ENCODE measurements at places on chromosomes 7 and 10. TPM values are rescaled to one million over a fixed set of nuclear protein-coding genes. Genes with fewer than 3 reads are reported as not detected.

The CPA2 gene
- 1.6 TPM for total RNA-seq

The SLC16A9 gene
- 4.0 TPM for total RNA-seq

The ECHDC3 gene
- total RNA-seq: 45.2 TPM

The ZNF789 gene
- 5.0 TPM for total RNA-seq

The HTR5A gene
- not detected for total RNA-seq

The NUDT13 gene
- not detected for total RNA-seq

- no peak for DNase-seq
These were observed 45.9 kb upstream of the PTF1A start for GRCh38 chr10:23146258-23146657.

GRCh38 chr7:107701191-107701590 lies 40.6 kb downstream of the SLC26A4 start:
- DNase-seq: no peak

GRCh38 chr10:126350216-126350992 lies 37.9 kb downstream of the ADAM12 start:
- DNase-seq: peak; percentile 93

GRCh38 chr7:83143107-83143506 lies 19.6 kb downstream of the PCLO start:
- no peak for DNase-seq

GRCh38 chr7:135879233-135879632 lies 97.9 kb downstream of the MTPN start:
- no peak for DNase-seq

GRCh38 chr7:19713676-19714075 lies 4.8 kb upstream of the POLR1F start:
- no peak for DNase-seq

DNA sequence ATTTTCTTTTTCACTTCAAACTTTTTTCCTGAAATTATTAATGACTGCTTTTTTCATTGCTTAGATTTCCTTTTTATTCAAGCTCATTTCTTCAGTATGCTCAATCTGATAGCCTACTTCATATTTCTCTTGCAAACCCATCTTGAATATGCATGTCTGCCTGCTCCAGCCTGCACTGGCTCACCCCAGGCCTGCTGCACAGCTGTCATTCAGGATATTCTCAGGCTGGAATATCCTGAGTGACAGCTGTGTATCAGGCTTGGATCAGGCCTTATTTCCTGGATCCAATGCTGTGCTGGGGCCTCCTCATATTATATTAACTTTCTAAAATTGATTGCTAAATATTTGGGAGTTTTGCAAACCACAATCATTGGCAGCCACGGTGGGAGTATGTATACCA lies 120.2 kb upstream of the TNS3 start:
- no peak for DNase-seq
